ENCODE measurements at places on chromosomes 16 and 17.

- no peak for DNase-seq
Measured at GRCh38 chr16:20956319-20956718, 55.7 kb downstream of the LYRM1 start.

DNA sequence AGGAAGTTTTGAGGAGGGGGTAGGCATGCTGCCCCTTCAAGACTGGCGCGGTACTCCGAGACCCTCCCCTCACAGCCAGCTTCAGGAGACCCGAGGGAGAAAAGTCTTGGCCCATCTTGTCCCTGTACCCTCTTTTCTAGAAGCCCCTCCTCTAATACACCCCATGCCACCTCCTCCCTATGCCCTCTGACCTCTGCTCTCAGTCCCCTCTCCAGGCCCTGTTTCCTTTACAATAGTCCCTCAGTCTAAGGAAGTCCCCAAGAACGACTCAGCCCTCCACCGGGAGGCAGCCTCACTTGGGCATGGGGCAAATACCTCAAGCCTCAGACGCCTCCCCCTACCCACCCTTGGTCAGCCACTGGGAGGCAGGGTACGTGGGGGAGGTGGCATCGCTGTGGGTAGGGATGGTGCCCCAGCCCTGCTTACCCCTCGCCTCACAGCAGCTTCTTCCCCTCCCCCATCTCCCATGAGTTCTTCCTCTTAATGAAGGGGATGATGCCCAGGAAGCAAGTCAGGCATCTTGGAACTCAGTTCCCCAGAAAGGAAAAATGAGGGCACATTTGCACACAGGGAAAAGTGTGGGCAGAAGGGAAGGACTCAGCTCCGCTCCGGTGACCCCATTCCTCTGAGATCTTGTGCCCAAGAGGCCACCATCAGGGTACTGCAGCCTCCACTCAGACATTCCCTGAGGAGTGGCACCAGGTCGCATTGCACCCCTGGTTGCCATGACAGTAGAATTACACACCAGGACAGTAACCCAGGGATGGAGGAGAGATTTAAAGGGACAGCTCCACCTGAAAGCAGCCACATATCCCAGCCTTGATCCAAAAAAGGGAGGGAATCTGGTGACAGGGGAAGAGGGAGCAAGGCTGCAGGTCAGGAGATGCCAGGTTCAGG, 6.2 kb downstream of the MPP2 start:
- no peak for DNase-seq

- DNase-seq = no peak
Measured at GRCh38 chr16:80174416-80174815, 366.4 kb upstream of the DYNLRB2 start.

DNA sequence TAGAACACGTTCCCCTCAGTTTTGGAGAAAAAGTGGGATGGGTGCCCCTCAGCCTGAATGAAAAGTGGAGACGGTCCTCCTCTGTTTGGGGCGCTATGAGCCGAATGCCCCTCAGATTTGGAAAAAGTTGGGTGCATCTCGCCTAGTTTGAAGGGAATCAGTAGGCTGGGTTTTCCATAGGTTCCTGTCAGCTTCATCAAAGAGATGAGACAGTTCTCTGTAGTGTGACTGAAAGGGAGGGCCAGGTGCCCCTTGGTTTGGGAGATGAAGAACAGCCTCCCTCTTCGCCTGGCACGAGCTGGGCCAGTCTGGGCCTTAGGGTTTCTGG, 742 bp upstream of the SLC9A5 start:
- no peak for DNase-seq

Measured in substantia nigra (tissue), 51 donors.